ENCODE measurements at places on chromosomes 1 and 21.

- DNase-seq: peak; percentile 30
Measured at GRCh38 chr1:86687595-86687994, 16.8 kb upstream of the SH3GLB1 start.

GRCh38 chr1:232966663-232967062 lies 16.3 kb downstream of the NTPCR start:
- peak; percentile 6 for DNase-seq

DNA sequence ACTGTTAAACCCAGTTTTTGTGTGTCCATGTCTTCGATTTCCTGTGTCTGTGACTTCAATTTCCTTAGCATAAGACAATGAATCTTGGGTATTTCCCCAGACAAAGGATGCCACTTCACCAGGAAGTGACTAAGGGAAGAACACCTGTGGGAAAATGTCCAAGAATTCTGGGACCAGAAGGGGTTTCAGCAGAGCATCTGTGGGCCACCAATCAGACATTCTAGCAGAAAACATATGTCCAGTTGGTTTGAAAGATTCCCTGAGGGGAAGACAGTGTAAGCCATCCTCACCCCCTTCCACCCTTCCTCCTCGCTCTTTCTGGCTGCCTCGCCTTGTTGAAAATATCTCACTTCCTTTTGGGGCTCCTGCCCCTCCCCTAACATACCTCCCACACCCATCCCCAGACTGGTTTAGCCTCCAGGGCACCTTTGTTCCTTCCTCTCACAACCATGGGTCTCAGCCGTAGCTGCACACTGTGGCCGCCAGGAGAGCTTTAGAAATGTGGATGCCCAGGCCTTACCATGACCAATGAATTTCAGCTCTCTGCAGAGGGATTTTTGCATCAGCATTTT lies 25.5 kb upstream of the IFNAR1 start:
- peak; percentile 24 for DNase-seq

GRCh38 chr1:211753649-211754251 lies 76.8 kb downstream of the LPGAT1 start:
- no peak for DNase-seq
